ENCODE measurements at places on chromosomes 3 and 15.

GRCh38 chr3:75254685-75255084 is 409.4 kb upstream of the FRG2C start:
- no peak for DNase-seq

DNA sequence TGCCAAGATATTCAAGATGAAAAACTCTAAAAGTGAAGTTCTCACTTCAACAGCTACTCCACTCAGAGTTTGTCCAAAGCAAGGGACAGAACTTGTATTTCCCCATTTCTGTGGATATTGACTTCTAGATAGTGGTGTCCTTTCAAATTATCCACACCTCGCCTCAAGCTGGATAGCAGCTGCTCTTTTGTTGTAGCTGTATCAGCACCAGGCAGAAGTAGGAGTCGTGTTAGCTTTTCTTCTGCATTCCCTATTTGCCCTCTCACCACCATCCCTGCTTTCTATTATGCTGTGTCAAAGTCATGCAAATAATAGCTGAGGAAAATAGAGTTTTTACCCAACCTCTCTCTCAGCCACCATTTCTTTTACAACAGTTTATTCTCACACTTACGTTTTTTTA is 303.8 kb downstream of the EPHA3 start:
- no peak for DNase-seq

GRCh38 chr3:170651260-170651845 is 65.5 kb upstream of the SLC7A14 start:
- no peak for DNase-seq

DNA sequence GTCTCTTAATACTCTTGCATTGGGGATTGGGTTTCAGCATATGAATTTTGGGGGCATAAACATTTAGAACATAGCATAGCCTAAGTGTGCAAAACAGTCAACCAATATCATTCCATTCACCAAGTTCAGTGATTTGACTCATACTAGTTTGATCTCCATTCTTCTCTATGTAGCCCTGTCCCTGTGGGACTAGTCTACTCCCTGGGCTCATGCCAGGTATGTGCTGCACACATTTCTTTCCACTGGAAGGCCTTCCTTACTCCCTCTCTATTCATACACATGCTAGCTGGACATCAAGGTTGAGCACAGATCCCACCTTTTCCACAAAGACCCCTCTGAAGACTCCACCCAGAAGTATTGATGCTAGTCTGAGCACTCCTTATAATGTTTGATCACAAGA is 5.1 kb downstream of the ZDHHC23 start:
- no peak for DNase-seq

DNA sequence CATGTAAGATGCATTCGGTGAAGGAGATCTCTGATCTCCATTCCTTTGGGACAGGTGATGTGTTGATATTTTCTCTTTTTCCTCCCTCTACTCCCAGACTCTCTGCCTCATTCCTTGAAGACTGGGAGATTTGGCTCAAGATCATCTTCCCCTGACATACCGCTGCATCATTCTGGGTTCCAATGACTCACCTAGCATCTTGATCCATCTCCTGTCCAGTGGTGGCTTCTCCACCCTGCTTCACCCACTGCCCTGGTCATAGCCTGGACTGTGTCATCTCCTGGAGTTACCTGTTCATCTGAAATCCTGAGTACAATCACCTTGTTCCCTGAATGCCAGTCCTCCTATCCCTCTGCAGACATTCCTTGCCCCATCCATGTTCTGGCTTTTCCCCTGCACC is 57.4 kb upstream of the TRAK1 start:
- DNase-seq, result no peak

DNA sequence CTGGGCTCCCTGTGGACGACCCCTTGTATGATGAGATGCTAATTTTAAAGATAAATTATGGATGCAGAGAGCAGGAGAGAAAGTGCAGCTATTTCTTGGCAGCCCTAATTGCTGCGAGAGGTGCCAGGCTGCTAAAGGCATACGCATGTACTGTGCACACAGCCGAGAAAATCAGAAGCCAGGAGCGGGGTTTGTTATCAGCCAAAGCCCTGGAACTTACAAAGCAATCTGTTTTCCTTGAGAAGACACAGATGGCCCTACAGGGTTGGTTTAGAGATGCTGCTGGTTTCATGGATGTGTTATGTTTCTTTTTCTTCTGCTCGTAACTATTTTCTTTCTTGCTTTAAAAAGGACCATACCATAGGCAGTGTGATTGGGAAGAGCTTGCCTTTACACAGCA is 11.7 kb upstream of the CCK start:
- DNase-seq, result no peak

All from Karpas-422 (cell line).